ENCODE measurements at places on chromosomes 3 and 15.
A peak's percentile ranks its signal among the peaks of the same experiment; 100 is the strongest.

DNA sequence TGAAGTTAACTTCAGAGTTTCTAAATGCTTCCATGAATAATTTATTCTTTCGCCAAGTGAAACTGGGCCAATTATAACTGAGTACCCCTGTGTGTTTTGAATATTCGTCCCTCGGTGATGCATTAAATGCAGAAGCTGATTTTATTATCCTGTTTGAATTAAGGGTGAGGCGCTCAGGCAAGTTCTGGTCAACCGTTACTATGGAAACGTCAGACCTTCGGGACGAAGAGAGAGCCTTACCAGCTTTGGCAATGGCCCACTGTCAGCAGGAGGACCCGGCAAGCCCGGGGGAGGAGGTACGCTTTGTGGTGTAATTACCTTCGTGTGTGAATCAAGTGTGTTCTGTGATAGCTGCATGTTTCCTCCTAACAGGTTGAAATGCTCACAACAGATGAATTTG is 239.8 kb downstream of the ITPR1 start:
- no peak for DNase-seq

- DNase-seq, result no peak
Measured at GRCh38 chr3:25229586-25229985, 198.5 kb upstream of the RARB start.

GRCh38 chr3:119542168-119542767 is 17.1 kb downstream of the CD80 start:
- no peak for DNase-seq

DNA sequence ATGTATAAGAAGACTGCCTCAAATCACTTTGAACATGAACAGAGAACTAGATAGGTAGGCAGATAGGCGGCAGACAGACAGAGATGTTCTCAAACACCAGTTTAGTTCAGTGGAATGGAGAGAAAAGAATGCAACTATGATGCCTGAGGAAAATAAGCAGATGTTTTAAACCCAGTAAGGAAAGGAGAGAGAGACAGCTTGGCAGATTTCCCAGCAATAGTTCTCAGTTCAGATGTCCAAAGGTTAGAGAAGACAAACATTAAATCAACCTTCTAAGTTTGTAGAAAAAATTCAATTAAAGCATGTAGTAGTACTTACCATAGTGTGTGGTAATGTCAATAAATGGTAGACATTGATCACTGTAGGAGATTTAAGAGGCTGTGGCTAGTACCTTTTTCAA is 209.6 kb upstream of the PFN2 start:
- DNase-seq, result peak; percentile 23

GRCh38 chr15:68791431-68792283 is 29.0 kb downstream of the ANP32A start:
- DNase-seq, result no peak

- DNase-seq, result no peak
Measured at GRCh38 chr15:67335534-67336222, 81.1 kb downstream of the IQCH start.

- no peak for DNase-seq
Measured at GRCh38 chr3:45021524-45022297, 4.4 kb upstream of the CLEC3B start.

GRCh38 chr3:37571269-37571668 is 290.4 kb upstream of the CTDSPL start:
- DNase-seq, result no peak

DNA sequence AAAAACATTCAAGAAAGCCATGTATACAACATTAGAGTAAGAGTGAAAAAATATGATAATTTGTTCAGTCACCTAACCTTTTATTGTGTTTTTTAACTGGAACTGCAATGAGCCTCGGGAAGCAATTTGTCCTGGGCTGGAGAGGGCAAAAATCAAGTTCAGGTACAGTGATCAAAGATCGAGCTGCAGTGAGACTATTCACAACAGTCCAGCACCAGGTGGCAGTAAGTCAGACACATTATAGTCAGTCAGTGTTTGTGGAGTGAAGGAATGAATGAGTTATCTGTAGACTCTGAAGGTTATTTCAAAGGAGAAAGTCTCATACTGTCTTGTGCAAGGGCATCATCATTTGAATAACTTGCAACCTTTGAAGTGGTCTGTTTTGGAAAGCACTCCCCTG is 116.6 kb downstream of the CHDH start:
- no peak for DNase-seq

DNA sequence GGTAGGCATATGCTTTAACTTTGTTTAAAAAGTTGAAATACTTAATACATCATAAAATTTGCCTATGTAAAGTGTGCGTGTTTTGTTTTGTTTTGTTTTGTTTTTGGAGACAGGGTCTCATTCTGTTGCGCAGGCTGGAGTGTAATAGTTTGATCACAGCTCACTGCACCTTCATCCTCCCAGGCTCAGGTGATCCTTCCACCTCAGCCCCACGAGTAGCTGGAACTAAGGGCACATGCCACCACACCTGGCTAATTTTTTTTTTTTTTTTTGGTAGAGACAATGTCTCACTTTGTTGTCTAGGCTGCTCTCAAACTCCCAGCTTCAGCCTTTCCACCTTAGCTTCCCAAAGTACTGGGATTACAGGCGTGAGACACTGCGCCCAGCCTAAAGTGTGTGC is 42.5 kb downstream of the RAB7A start:
- no peak for DNase-seq

GRCh38 chr3:74139648-74140047 is 474.8 kb downstream of the CNTN3 start:
- DNase-seq, result no peak

DNA sequence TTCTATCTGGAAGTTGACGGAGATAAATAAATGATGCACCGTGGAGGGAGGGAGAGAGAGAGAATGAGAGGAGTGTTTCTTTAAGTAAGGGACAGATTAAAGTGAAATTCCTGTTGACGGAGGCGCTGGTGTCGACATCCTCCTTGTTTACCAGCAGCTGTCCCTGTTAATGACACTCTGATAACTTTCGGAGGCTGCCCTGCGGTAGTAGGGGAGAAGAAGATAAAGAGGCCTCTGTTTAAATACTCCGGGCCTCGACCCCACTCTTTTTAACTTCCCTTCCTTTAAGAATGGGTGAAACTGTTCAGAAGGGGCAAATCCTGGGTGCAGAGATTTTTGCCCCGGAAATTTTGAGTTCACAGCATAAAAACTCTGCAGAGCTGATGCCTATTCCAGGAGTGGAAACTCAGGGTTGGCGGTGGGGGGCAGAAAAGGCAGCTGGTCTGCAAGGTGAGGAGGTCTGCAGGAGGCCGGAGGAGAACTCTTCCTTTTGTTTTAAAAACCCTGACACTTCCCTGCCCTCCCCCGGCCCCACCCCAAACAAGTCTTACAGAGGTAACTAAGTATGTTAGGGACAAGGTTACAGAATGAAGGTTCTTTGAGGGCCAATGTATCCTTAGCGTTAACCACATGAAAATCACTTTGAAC is 276.6 kb upstream of the NR2F2 start:
- no peak for DNase-seq

DNA sequence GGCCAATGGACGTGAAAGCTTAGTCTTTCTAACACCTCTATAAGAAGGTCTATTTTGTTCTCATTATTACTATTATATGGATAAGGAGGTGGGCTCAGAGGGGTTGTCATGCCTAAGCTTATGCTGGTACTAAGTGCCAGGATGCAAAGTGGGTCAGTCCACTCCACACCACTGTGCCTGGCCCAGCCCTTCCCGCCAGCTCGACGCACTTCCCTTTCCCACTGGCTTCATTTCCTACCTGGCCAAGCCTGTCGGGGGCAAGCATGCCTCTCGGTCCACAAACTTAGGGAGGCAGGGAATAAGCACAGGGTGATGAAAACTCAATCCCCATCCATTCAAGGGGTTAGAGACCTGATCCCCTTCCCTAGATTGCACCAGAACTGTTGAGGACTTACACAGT is 5.9 kb upstream of the SYNM start:
- DNase-seq, result no peak

GRCh38 chr3:58640700-58641372 is 25.7 kb downstream of the FAM3D start:
- peak; percentile 96 for DNase-seq

GRCh38 chr3:62184559-62184958 is 188.8 kb downstream of the FEZF2 start:
- peak; percentile 32 for DNase-seq

GRCh38 chr3:178434206-178434805 is 101.9 kb upstream of the KCNMB2 start:
- DNase-seq, result no peak

- no peak for DNase-seq
Measured at GRCh38 chr15:94258246-94258645, 26.9 kb downstream of the MCTP2 start.

DNA sequence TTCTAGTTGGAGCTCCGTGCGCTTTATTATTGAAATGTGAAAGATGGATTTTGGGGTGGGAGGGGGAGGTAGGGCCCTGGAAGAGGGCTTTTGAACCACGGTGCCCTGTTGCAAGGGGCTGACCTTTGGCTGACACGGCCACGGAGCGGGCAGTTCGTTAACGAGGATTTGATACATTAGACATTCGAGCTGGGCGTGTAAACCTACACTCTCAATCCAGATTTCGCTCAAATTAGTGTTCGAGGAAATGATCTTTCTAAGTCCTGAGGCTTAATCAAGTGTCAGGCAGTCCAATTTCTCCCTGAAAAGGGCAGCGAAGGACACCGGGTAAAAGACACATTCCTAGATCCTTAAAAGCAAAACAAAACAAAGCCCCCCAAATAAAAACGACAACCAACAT is 13.0 kb downstream of the ZIC1 start:
- DNase-seq, result peak; percentile 32

- DNase-seq, result peak; percentile 58
Measured at GRCh38 chr3:133487920-133488540, 85.5 kb upstream of the CDV3 start.

GRCh38 chr15:29699791-29700190 is 122.5 kb downstream of the TJP1 start:
- no peak for DNase-seq

- no peak for DNase-seq
Measured at GRCh38 chr3:55453886-55454496, 33.1 kb downstream of the WNT5A start.

DNA sequence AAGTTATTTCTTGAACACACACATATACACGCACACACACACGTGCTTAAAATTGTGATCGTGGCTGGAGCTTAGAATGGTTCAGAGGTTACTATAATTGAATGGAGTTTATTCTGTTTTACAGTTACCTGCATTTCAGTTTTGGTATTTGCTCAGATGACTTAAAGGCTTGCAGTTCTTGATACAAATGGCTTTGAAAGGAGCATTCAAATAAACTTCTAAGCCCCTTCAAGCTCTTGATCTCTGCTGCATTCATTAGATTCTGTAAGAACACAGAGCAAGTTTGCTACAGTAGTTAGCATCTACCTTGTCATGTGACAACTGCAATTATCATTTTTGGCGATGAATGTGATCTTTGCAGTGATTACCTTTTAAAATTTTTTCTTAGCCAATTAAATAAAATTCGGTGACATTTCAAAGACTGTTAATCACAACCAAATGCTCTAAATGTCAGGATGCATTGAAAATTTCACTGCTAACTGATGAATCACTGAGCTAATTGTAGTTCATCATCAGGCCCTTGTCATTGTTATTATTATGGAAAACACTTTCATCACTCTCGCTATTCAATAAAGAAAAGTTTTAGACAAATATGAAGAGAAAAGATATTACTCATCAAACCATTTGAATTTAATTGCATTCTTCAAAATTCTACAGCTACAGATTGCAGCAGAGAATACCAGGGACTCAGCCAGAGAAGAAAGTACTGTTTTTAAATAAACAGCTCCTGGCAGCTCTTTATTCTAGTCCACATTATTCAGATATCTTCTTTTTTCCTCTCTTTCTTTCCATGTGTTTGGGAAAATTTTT is 296.1 kb downstream of the LRTM1 start:
- no peak for DNase-seq

GRCh38 chr3:35761311-35761710 is 122.0 kb downstream of the ARPP21 start:
- DNase-seq, result no peak

GRCh38 chr15:70142322-70143191 is 44.8 kb upstream of the TLE3 start:
- DNase-seq, result no peak

DNA sequence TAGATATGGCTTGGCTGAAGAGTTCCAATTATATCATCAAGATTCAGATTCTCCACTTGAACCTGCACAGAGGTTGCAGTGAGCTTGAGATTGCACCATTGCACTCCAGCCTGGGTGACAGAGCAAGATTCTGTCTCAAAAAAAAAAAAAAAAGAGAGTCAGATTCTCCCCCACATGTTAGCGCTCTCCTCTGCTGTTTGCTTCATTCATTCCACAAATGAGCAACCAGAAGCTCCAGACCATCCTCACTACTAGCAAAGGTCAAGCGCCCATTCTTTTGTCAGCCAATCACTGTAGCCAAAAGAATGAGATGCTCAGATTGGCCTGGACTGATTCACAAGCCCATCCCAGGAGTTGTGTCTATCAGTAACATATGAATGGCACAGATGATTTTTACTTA is 28.4 kb upstream of the TCF12 start:
- DNase-seq, result no peak

GRCh38 chr3:112175646-112176045 is 42.6 kb upstream of the GCSAM start:
- DNase-seq, result no peak

DNA sequence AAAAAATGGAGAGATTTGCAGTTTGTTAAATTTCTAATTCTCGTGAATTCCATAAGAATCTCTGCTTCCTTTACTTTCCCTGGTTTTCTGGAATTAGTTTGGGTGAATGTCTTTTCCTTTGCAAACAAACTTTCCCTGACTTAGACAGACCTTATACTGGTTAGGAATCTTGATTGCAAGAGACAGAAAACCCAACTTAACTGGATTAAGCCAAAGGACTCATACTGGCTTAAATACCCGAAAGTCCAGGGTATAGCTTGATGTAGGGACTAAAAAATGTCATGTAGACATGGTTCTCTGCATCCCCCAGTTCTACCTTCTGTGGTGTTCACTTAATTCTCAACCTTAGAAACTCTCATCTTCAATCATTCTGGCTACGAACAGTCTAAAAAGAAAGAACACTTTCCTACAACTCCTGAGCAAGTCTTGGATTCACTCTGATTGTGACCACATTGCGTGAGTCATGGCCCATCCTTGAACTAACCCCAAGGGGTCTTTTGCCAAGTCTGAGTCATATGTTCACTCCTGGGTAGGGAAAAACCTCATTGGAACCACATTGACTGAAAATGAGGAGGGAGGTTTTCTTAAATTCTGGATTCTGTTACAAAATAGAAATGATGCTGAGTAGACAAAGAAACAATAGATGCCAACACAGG is 136.0 kb upstream of the DAZL start:
- peak; percentile 76 for DNase-seq

Data from osteoblast (primary cell).